ENCODE measurements at places on chromosomes 4 and X. TPM values are rescaled to one million over a fixed set of nuclear protein-coding genes. Genes with fewer than 3 reads are reported as not detected.

PSAPL1 gene
- 0.15 TPM for total RNA-seq

SMIM10L2A gene
- 0.11 TPM for total RNA-seq

AFF2 gene
- not detected for total RNA-seq

ADGRG2 gene
- total RNA-seq: 11.0 TPM

SERTM2 gene
- not detected for total RNA-seq

PDE5A gene
- 0.36 TPM for total RNA-seq

IDS gene
- 86.3 TPM for total RNA-seq

ANK2 gene
- 0.69 TPM for total RNA-seq

KDR gene
- not detected for total RNA-seq

TEX13B gene
- total RNA-seq: not detected

ODAPH gene
- total RNA-seq: not detected

CLTRN gene
- 0.82 TPM for total RNA-seq

HPSE gene
- 1.4 TPM for total RNA-seq

HTR2C gene
- not detected for total RNA-seq

MAGED4 gene
- total RNA-seq: 10.2 TPM

VCX gene
- total RNA-seq: not detected

TRO gene
- 0.96 TPM for total RNA-seq

VEGFD gene
- total RNA-seq: 0.22 TPM

VCX3B gene
- total RNA-seq: not detected

RIPPLY1 gene
- total RNA-seq: not detected

RAB33A gene
- total RNA-seq: 0.19 TPM

SEC24D gene
- 14.6 TPM for total RNA-seq

PPP2R2C gene
- total RNA-seq: 36.4 TPM

F11 gene
- total RNA-seq: not detected

ERVMER34-1 gene
- 0.49 TPM for total RNA-seq

EREG gene
- total RNA-seq: 18.5 TPM

All from A549 treated with Mapracorat at 1 μM for 4 hours (cell line).